ENCODE measurements at places on chromosomes 6 and 20.
A peak's percentile ranks its signal among the peaks of the same experiment; 100 is the strongest.

DNA sequence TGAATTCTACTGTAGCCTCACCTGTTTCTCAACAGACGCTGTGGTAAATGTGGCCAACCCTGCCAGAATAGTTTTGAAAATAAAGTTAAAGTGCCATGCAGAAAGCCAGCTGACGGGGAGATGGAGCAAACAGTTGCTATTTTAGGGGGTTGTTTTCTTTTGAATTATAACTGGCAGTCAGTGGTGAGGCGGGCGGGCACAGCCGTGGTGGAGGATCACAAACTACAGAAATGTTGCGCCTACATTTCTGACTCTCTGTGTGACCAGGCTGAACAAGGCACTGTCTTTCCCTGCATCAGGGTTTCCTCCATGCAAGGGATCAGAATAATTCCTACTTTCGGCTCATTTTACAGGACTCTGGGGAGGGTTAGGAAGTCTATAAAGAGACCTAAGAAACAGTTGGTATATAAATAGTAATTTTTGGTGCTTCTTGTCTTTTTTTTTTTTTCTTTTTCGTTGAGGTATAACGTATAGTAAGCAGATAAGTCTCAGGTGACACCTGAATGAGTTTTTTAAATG, 17.2 kb downstream of the CHMP4B start:
- DNase-seq, result no peak

GRCh38 chr6:155024391-155025027, 29.4 kb downstream of the TIAM2 start:
- DNase-seq, result no peak

DNA sequence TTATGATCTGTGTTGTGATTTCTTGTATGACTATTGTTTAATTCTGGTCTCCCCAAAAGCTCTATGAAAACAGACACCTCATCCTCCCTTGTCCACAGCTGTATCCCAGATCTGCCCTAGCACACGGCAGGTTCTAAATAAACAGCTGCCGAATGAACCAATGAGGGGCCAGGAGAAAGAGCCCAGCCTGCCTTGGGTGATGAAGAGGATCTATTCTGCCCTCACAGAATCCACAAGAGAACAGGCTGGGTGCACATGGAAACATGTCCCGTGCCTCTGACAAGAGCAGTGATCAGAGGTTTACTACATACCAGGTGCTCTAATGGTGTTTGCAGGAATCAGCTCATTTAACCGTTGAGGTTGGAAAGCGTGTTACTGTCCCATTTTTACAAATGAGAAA, 15.6 kb upstream of the TLDC2 start:
- DNase-seq, result no peak

- DNase-seq, result no peak
Measured at GRCh38 chr6:3370361-3371221, 86.3 kb downstream of the SLC22A23 start.

- DNase-seq, result peak; percentile 69
Measured at GRCh38 chr6:43491750-43492661, 14.6 kb downstream of the TJAP1 start.

DNA sequence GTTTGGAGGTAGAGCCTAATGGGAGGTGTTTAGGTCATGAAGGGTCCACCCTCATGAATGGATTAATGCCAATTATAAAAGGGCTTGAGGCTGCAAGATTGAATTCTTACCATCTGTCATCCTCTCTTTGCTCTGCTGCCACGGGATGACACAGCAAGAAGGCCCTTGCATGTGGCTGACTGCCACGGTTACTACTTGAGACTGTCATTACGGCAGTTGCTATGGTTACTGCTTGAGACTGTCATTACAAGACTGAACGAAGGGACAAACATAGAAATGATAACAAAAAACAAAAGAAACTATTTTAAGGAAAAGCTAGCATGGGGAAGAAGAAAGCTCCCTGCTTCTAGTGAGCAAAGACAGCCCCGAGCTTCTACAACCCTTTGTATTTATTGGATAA, 715.0 kb downstream of the TFAP2A start:
- no peak for DNase-seq

DNA sequence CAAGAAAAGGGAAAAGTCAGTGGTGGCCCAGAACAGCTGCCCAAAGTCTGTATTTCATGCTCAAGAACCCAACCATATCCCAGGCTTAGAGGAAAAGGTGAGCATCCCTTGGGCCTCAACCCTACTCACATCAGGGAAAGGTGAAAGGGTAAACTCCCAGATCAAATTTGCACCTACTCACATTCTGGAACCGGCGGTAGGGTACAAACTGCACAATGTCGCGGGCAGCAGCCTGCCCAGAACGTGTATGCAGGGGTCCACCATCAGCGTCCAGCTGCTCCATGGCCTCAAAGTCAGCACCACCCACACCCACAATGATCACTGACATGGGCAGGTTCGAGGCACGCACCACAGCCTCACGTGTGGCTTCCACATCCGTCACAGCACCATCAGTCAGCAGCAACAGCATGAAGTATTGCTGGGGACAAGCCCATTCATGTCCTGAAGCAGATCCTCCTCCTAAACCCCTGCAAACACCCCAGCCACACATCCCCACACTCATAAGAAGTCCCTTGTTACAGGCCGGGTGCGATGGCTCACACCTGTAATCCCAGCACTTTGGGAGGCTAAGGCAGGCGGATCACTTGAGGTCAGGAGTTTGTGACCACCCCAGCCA, 10.9 kb downstream of the SPAG4 start:
- no peak for DNase-seq

DNA sequence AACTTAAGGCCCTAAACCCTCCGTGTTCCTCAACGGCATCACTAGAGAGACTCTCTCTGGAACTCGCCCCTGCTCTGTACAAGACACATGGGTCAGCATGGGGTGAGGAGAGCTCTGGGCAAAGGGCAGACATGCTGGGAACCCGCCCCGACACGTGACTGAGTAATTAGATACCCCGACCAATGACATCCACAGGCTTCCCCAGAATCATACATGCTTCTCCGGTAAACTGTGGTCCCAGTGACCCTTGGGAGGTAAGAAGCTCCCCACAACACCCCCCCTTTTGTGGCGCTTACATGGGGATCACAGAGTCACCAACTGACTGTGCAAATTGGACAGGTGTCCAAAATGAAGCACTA, 31.7 kb upstream of the RPS6KA2 start:
- DNase-seq, result no peak

- DNase-seq, result no peak
Measured at GRCh38 chr6:11069760-11070159, 23.9 kb upstream of the SMIM13 start.

DNA sequence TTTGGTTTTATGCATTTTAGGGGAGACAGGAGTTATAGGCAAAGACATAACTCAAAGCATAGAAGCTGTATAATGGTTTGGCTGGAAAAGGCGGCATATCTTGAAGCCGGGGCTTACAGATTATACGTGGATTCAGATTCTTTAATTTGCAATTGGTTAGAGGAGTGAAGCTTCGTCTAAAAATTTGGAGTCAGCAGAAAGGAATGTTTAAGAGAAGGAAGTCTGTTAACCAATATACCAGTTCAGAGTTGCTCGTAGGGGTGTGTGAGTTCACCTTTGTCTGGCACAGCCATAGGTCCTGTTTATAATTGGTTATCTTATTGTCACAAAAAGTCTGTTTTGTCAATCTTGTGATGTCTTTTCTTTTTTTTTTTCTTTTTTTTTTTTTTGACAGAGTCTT, 8.9 kb downstream of the ARHGAP40 start:
- peak; percentile 14 for DNase-seq

- no peak for DNase-seq
Measured at GRCh38 chr20:43386878-43387277, 70.8 kb upstream of the SRSF6 start.

DNA sequence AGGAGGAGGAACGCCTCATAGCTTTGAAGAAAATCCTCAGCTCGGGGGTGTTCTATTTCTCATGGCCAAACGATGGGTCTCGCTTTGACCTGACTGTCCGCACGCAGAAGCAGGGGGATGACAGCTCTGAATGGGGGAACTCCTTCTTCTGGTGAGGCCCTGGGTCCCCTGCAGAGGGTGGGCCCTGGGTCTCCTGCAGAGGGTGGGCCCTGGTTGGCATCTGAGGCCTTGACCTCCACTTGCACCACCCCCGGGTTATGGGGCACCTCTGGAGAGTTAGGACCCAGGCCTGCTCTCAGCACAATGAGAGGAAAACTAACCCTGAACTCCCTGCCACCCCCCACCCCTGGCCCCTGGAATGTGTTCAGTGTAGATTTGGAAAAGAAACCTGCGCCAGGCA, 47.2 kb downstream of the SYNJ2 start:
- DNase-seq, result no peak

DNA sequence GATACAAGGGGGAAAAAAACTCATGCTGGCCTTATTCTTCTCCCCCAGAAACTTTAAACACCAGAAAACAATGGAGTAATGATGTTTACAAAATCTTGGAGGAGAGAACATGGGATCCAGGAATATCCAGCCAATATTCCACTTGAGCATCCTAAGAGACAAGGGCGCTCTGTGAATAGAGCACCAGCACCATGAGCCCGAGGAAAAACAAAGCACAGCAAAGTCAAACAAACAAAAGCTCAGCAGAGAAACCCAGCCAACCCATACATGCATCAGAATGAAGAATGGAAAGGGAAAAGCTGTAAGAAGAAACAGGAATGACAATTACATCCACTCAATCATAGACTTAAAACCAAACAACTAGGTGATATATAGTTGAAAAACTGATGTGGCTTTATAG, 4.6 kb upstream of the NAA20 start:
- no peak for DNase-seq

DNA sequence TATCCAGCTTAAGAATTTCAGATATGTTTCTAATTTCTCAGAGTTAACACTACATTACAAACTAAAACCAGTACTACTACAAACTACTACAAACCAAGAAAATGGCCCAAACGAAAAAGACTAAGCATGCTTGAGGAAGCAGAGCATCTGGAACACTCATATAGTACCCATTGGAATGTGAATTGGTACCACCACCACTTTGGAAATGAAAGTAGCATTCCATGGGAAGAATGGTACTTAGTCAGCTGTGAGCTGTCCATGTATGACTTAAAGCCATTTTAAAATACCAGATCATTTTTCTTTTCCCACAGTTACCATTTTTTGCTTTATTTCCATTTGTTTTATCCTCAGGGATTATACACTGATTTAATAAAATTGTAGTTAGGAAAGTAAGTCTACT, 30.5 kb downstream of the FBXO9 start:
- DNase-seq, result no peak

- DNase-seq, result peak; percentile 10
Measured at GRCh38 chr6:106579281-106579680, 50.0 kb downstream of the RTN4IP1 start.

GRCh38 chr6:4491501-4492260, 284.5 kb upstream of the CDYL start:
- DNase-seq, result peak; percentile 72

DNA sequence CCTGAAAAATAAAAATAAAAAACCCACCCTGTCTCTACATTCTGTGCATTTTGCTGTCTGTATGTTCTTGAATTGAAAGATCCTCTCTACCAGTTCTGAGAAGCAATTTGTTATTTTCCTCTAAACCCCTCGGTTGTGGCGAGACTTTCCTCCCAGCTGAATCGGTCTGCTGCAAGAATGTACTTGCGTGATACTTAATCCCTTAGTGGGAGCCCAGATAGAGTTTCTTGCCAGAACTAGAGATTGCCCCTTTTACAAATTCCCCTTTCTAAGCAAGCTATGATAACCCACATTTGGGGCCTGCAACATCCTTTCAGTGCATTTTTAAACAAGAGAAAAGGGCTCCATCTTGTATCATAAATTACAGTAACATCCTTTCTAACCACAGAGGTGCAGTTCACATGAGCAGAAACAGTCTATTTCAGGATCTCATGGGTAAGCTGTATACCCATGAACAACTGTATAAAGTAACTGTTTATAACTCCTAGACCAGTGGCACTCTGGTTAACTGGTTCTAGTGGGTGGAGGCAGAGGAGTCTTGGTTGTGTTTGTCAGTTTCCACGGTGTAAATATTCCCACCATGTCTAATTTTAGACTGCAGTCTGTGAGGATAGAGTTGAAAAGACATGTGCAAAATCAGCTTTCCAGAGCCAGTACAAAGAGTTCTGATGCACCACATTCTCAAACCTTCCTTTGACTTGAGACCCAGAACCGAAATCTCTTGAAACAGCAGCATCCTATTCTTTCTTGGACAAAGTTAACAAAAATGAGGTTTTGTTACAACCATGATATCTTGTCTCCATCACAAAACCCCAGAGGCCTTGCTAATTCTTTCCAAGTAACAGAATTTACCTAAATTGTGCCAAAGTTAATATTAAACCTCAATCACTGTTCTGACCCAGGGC, 113.1 kb upstream of the ZNF217 start:
- peak; percentile 47 for DNase-seq

DNA sequence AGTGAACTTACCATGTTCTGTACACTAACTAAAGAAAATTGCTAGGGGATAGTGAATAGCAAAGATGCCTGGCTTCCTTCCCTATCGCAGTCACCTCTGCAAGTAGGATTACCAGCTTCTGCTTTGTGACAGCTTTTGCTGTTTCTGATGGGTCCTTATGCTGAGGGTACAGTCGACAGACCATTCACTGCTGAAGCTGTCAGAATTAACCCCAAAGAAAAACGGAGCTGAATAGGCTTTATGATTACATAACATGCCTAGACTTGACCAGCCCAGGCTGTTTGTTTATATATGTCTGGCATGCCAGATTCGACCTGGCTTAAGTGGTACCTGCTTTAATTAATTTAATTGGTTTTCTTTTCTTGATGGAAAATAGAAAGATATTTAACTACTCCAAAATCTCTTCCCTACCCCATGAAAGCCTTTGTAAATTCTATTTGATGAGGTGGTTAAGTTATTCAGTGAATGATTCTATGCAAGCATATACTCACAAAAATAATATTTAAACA, 21.7 kb upstream of the PRELID3B start:
- DNase-seq, result no peak

- no peak for DNase-seq
Measured at GRCh38 chr6:119330520-119331113, 18.9 kb downstream of the MAN1A1 start.

DNA sequence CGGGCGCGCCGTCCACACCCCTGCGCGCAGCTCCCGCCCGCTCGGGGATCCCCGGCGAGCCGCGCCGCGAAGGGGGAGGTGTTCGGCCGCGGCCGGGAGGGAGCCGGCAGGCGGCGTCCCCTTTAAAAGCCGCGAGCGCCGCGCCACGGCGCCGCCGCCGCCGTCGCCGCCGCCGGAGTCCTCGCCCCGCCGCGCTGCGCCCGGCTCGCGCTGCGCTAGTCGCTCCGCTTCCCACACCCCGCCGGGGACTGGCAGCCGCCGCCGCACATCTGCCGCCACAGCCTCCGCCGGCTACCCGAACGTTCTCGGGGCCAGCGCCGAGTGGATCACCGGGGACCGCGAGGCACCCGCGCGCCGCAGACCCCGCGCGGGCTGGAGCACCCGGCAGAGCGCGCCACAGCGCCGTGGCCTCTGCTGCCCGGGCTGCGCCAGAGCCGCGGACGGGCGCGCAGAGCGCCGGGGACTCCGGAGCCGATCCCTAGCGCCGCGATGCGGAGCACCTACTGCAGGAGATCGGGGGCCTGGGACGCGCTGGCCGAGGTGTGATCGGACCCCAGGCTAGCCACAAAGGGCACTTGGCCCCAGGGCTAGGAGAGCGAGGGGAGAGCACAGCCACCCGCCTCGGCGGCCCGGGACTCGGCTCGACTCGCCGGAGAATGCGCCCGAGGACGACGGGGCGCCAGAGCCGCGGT, at the start of gene BMP2:
Gene BMP2 (plus strand): TSS at position 151 of the 692 bp plus-strand sequence. CDS start 2,441 bp downstream, outside the sequence.
- peak; percentile 64 for DNase-seq

Data from fibroblast of pulmonary artery (primary cell).